RWPE2 (cell line): ENCODE measurements at places on chromosomes 7 and 10.

GRCh38 chr10:131816157-131816775 lies 84.5 kb upstream of the PPP2R2D start:
- no peak for DNase-seq

- no peak for DNase-seq
These were observed 100.2 kb downstream of the AGMO start for GRCh38 chr7:15461576-15461975.

- no peak for DNase-seq
These were observed 103.0 kb downstream of the DOCK4 start for GRCh38 chr7:112103246-112103645.

DNA sequence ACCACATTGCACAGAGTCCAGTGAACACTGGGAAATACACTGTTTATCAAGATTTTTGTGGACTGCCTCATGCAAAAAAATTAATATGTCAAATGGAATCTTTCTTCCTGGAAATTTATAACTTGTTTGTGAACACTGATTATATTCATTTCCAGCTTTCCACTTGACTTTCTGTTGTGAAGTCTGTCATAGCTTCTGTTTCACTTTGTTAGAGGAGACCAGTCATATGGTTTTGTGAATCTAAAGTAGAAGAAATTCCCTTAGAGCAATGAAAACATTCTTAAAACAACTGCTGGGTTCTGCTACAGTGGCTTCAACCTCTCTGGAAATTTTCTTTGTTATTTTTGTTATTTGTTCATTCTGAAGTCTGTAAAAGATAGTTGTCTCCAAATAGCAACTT lies 349.5 kb upstream of the NFE2L3 start:
- DNase-seq: no peak

DNA sequence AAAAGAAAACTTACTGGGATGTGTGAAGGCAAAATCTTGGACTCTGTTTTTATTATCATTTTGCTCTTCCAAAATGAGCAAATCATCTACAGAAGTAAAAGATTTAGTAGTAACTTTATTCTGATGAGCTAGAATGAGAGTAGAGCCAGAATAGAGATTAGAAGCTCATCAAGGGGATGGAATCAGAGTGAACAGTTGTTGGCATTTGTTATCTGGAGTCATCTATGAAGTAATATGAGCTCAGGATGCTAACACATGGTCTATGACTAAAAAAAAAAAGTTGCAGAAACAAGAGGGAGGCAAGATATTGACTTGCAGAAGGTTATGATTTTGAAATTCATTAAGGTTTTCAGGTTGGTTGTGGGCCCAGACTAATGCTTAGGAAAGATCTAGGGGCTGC lies 409.1 kb upstream of the ETV1 start:
- DNase-seq: no peak

DNA sequence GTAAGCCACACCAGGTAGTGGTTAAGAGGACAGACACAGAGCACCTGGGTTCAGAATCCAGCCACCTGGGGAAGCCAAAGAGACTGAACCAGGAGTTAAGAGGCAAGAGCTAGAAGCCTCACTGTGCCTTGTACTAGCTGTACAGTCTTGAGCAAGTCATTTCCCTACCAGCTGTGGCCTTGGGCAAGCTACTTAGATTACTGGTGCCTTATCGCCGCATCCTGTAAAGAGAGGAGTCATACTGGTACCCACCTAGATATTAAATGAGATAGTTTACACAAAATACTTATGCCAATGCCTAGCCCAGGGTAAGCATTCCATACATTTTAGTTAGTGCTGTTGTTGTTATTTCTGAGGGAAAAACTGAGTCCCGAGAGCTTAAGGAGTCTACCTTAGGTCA lies 47.7 kb downstream of the HABP2 start:
- DNase-seq: no peak

DNA sequence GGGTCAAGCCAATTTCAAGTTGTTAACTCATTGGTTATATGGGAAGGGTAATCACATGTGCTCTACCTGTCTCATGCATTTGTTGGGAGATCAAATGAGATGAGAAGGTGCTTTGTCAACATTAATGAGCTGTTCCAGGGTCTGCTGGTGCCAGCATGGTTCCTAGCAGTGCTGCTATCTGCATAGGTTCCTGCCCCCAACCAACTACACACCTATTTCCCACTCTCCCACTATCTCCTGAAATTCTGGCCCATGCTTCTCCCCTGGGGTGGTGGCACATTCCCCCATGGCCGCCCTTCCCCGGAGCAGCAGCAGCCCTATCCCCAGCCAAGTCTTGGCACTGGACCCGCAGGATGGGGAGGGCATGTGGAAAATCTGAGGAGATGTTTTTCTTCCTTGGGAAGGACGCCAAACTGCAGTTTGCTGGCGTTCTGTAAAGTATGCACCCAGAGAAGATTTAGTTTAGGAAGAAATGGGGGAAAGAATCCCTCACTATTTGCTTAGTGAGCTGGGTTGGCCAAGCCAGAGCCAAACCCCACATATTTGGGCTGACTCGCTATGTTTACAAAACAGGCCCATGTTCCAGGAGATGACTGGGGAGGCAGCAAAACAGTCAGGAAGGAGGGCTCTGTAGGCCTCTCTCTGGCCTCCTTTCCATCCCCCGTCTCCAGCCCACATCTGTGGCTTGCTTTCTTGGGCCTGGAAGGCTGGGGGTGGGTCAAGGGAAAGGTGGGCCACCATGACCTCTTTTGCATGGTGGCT lies 42.5 kb downstream of the PPP1R3C start:
- DNase-seq: no peak

- DNase-seq: no peak
These were observed 29.4 kb downstream of the BMS1 start for GRCh38 chr10:42812028-42812427.

- no peak for DNase-seq
These were observed 47.4 kb downstream of the NRAP start for GRCh38 chr10:113616244-113617074.
